ENCODE measurements at places on chromosomes 7 and 10.

DNA sequence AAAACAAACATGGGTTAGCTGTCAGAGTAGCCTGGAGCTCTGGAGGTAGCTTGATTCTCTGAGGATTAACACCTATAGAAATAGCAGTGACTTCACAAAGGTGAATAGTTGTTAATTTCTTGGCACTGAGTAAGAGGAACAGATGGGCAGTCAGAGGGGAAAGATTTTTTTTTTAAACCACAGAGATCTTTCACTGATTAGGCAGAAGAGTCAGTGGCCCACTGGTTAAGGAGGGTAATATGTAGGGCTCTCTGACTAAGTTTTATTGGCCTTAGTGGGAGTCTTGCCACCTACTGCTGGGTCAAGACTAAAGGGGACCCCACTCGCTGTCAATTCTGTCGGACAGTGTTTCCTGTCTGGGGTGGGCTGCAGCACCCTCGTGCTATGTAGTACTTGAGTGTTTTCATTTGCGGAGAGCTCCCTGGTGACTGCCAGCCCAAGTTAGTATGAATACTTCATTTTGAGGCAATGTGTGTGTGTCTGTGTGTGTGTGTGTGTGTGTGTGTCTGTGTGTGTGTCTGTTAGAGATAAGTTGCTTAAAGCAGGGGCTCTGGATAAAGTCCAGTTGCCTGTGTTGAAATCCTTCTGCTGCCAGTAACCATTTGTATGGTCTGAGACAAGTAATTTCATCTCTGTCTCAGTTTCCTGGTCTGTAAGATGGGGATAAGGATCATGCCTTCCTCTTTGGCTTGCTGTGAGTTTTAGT lies 145.2 kb downstream of the ARID5B start:
- peak; percentile 37 for ATAC-seq

DNA sequence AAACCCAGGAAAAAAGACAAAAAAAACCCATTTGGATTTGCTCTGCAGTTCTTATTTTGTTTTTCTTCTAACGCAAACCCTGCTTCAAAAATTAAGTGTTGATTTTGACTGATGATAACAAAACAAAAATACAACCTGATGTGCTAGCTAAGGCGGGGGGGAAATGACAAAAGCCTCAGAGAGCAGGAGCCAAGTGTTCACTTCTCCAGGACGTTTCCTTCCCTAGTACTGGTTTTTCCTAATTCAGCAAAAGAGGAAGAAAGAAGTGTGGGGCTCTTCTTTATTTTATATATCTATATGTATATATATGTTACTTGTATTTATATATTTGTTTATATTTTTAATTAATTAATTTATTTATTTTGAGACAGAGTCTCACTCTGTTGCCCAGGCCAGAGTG lies 28.0 kb downstream of the SNX10 start:
- ATAC-seq: no peak

DNA sequence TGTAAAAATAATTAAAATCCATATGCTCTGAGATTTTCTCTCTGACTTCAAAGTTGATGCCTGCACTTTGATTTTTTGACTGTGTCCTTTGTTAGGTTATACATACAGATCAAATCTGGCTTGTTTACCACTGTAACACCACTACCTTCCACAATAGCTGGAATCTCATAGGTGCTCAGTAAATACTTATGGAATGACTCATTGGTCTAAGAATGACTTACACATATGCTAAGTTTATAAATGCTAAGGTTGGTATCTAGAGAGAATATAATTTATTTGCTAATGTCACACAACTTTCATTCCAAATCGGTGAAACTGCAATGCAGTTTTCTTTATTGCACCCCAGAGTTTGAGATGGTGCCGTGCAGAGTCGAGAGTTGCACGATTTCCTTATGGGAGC lies 578.5 kb downstream of the SH2D4B start:
- ATAC-seq: no peak

DNA sequence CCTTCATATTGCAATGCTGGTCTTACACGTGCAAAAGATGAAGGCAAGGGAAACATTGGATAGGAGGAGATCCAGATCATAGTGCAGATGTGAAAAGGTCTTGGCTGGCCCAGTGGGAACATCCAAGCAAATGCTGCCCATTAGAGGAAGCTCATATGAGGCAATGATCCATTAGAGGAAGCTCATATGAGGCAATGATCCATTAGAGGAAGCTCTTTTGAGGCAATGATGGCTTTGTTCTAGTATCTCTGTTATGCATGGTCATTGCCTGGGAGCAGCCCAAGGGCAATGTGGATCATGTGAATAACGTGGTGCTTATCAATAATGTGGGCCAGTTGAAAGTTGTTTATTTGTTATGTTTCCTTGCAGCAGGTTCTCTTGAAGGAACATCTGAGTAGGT lies 37.8 kb downstream of the STEAP4 start:
- no peak for ATAC-seq

GRCh38 chr7:4479367-4480039 lies 202.6 kb upstream of the FOXK1 start:
- no peak for ATAC-seq

GRCh38 chr7:59079-60016 lies 133.0 kb upstream of the FAM20C start:
- ATAC-seq: no peak

DNA sequence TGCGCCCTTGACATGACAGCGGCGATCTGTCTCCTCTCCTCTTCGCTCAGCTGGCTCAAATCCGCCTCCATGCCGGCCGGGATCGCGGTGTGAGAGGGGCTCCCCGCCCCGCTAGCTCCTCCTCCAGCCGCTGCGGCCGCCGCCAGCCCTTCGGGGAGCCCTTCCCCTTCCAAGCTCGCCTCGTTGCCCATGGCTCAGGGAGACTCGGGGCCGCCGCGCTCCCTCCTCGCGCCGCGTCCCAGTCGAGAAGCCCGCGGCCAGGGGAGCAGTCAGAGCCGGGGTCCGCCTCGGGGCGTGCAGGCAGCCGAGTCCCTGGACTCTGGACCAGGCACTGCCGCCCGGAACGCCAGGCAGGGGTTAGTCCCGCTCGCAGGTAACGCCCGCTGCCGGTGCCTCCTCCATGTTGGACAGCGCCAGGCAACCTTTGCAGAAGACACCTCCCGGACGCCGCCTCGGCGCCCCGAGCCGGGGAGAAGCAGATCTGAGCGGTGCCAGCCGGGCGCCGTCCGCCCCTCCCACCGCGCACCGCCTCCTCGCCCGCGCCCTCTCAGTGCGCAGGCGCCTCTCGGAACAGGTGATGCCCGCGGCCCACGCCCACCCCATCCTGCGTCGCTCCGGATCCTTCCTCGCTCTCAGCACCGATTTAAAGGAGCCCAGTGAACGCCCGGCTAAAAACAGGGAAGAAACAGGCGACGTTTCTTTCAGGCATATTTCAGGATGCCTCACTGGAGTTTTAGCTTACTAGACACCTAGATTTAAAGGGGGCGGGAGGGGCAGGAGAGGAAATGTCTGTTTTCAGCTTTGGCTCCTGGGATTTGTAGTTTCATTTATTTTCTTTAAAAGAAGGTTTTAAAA lies at the start of gene PCLO:
Gene PCLO (minus strand): TSS at position 483 of the 855 bp plus-strand sequence. CDS start 292 bp downstream, at position 191.
- ATAC-seq: peak; percentile 90

GRCh38 chr7:54129035-54129434 lies 413.1 kb upstream of the VSTM2A start:
- no peak for ATAC-seq

All from activated T-helper 17 cell treated with anti-CD3 and anti-CD28 coated beads, Interleukin-2, amount 50 U/mL, for 72 hours (primary cell).